MCF 10A (cell line): ENCODE measurements at places on chromosomes 1 and 21. TPM values are rescaled to one million over a fixed set of nuclear protein-coding genes. Genes with fewer than 3 reads are reported as not detected.
A peak's percentile ranks its signal among the peaks of the same experiment; 100 is the strongest.

GRCh38 chr1:17819129-17819802 lies 64.1 kb downstream of the ACTL8 start:
- H3K4me1 ChIP-seq: no peaks in the 10 kb centered on the region
- no peak for DNase-seq
- no peak overlapping the region for H3K4me3 ChIP-seq

Gene JAM2
- total RNA-seq: 0.07 TPM in 1 of 2 replicates, not detected in the other

Gene FMN2
- 5.3 and 8.6 TPM in 2 replicates for total RNA-seq

DNA sequence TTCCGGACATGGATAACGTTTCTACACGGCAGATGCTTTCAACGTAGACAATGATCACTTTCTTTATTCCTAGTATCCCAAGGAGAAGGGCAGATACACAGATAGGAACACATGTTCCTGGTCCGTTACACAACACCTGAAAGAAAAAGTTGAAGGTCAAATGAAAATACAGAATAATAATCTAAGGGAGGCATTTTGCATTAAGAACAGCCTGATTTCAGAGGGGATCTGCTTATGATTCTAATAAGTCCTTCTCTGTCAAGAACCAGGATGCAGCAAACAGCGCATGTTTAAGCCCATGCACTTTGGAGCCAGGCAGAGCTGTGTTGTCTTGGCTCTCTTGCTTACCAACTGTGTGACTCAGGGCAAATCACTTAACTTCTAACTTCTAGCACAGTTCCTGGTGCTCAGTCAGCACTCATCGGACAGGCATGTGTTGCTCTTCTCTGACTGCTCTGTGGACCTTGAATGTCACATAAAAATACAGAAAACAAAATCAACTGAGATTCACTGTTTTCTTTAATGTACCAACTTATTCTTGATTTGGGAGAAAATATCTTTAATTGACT lies 56.3 kb upstream of the CNN3 start:
- H3K36me3 ChIP-seq: peaks cover 6% of the 10 kb centered on the region
- no peak overlapping the region for H3K4me3 ChIP-seq
- no peaks in the 10 kb centered on the region for H3K27me3 ChIP-seq

GRCh38 chr1:163410073-163410999 lies 88.6 kb downstream of the NUF2 start:
- H3K36me3 ChIP-seq: no peaks in the 10 kb centered on the region
- DNase-seq: peak; percentile 75
- peaks cover 8% of the 10 kb centered on the region for H3K4me1 ChIP-seq
- H3K4me3 ChIP-seq: peak overlapping the region; percentile 26
- peaks cover 8% of the 10 kb centered on the region for H3K27me3 ChIP-seq
